ENCODE measurements at places on chromosomes 13 and 19.

GRCh38 chr19:3987619-3988371, 2.5 kb upstream of the EEF2 start:
- DNase-seq = peak; percentile 91

GRCh38 chr13:32008518-32009175, 22.9 kb upstream of the FRY start:
- no peak for DNase-seq

DNA sequence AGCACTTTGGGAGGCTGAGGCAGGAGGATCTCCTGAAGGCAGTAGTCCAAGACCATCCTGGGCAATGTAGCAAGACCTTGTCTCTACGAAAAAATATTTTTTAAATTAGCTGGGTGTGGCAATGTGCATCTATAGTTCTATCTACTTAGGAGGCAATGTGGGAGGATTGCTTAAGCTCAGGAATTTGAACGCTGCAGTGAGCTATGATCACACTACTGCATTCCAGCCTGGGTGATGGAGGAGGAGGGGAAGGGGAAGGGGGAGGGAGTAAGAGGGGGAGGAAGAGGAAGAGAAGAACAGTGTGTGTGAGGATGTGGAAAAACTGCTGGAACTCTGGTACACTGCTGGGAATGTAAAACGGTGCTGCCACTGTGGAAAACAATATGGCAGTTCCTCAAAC, 9.2 kb upstream of the CLIP3 start:
- no peak for DNase-seq

DNA sequence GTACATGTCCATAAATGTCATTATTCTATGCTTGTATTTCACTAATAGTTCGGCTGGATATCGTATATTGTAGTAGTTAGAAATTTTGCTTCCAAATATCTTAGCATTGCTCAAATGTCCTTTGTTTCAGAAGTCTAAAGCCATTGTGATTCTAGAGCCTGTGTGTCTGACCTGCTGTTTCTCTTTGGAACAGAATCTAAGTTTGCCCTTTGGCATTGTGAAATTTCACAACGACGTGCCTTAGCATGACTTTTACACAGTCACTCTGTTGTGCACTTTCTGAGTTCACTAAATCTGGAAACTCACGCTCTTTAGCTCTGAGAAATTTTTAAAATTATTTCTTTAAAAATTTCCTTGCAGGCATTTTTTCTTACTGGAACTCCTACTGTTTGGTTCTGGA, 152.2 kb downstream of the TBC1D4 start:
- DNase-seq = no peak

- DNase-seq = peak; percentile 94
These were observed 9.1 kb downstream of the LYL1 start for GRCh38 chr19:13093407-13094105.

DNA sequence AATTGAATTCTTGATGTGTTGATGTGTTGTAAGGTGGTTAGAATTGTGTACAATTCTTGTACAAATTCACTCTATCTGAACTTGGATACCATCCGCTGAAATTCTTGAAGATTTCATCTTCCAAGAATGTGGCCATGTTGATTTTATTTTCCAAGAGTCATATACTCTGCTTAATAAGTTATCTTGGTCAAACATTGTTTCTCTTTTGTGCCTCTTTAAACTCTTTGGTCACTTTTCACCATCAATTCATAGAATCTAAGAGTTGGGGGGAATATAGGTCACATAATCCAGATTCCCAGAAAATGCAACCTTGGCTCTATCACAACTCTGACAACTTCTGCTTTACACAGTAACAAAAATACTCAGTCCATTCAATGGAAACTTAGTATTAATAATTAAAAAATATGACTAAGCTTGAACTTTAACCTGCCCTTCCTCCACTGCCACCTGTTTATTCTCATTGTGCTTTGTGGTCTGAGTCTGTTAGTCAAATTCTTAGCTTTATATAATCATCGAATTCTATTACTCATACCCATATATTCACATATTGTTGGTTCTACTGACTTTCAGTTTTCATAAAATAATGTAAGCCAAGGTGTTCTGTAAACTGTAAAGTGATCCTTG, 373.2 kb downstream of the LMO7 start:
- no peak for DNase-seq

GRCh38 chr19:33668968-33669367, 47.2 kb downstream of the CHST8 start:
- no peak for DNase-seq

- peak; percentile 25 for DNase-seq
These were observed 12.4 kb upstream of the FBL start for GRCh38 chr19:39858541-39858940.

DNA sequence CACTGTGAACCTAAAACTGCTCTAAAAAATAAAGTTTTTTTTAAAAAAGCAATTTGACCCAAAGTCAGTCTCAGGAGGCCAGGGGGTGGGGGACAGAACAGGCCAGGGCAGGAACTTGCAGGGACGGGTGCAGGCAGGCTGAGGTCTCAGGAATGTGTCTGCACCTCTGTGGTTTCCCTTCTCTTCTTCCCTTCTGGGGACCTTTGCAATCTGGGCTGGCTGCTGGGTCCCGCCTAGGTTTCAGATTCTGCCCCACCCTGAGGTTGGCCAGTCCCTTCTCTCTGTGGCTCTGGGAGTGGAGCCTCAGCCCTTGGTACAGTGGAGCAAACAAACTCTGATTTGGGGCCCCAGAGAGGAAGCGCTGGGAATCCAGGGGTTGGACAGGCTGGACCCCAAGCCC, 5.3 kb upstream of the F2RL3 start:
- no peak for DNase-seq

- no peak for DNase-seq
These were observed at the start of gene OSCAR for GRCh38 chr19:54100561-54100960. Gene OSCAR, minus strand, starts transcription at chr19:54100803. Its CDS starts 11 bp downstream, at chr19:54100792.

- DNase-seq = peak; percentile 100
These were observed 652 bp upstream of the TPGS1 start for GRCh38 chr19:506404-507285.

GRCh38 chr13:106503730-106504453, 31.6 kb downstream of the EFNB2 start:
- DNase-seq = no peak

- peak; percentile 23 for DNase-seq
These were observed 2.5 kb upstream of the BCAT2 start for GRCh38 chr19:48813123-48813913.

- DNase-seq = no peak
These were observed 16.0 kb downstream of the GNA15 start for GRCh38 chr19:3151563-3152418.

GRCh38 chr13:28640861-28641599, 17.9 kb upstream of the POMP start:
- no peak for DNase-seq

- peak; percentile 88 for DNase-seq
These were observed 12.3 kb upstream of the CADM4 start for GRCh38 chr19:43651758-43652545.

DNA sequence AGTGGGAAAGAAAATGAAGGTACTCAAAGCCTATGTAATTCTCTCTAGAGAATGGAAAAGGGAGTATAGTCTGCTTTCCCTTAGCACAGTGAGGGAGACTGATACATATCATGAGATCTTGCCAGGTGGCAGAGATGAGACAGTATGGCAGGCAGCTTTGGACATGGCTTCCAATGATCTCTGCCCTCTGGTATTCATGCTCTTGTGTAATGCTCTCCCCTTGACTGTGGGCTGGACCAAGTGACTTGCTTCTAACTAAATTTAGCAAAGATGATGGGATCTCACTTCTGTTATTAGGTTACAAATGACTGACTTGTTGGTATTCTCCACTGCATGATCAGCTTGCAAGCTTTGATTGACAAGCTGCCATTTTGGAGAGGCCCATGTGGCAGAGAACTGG, 10.2 kb downstream of the ZNF132 start:
- no peak for DNase-seq

- no peak for DNase-seq
These were observed 1212.8 kb downstream of the DIAPH3 start for GRCh38 chr13:58950911-58951310.

GRCh38 chr19:13850910-13851733, 25.8 kb upstream of the NANOS3 start:
- peak; percentile 64 for DNase-seq

GRCh38 chr19:38162632-38163031, 61.4 kb downstream of the DPF1 start:
- no peak for DNase-seq

DNA sequence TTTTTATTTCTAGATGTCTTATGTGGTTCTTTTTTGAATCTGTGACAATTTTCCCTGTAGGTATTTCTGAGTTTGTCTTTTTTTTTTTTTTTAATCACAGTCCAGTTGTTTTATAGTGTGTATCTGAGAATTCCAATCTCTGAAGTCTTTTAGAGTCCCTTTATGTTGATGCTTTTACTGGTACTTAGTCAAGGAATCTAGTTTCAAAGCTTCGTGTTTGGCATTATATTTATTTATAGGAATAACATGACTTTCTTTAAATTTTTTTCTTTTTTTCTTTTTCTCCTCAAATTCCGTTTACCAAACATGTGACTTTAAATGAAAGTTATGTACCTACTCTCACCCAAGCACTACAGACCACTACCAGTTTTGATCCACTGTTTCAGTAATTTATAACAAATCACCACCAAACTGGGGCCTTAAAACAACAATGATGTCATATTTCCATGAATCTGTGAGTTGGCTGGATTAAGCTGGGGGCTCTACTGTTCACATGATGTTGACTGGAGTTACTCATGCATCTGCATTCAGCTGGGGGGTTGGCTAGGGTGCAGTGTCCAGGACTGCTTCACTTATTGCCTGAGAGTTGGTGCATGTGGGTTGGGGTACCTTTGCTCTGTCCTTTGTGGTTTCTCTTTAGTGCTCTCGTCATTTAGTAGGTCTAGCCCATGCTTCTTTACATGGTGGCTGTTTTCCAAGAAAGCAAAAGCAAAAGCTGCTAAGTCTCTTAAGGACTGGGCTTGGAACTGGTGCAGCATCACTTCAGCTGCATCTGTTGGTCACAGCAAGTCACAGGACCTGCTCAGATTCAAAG, 22.3 kb downstream of the KCTD4 start:
- no peak for DNase-seq

DNA sequence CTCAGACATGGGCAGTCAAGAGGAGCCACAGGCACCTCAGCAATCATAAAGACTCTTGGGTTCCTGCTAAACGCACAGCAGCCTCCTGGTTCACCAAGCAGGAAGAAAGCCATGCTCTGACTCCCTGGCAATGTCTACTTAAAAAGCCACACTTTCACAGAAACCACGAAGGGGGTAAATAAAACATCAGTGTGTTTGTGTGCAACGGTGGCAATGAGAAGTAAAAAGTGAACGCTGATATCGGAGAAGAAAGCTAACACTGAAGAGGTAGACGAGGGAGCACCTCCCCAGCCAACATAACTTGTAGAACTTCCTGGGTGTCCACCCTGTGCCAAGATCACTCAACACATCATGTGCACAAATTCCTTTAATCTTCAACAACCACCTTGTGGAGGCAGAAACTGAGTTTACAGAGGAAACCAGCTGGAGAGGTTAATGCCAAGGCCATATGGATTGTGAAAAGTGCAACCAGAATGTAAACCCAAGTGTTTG, 30.2 kb downstream of the HSPH1 start:
- peak; percentile 18 for DNase-seq

GRCh38 chr13:78198419-78198818, 279.8 kb upstream of the EDNRB start:
- no peak for DNase-seq

GRCh38 chr13:73480779-73481559, 422.2 kb downstream of the KLF5 start:
- DNase-seq = no peak

DNA sequence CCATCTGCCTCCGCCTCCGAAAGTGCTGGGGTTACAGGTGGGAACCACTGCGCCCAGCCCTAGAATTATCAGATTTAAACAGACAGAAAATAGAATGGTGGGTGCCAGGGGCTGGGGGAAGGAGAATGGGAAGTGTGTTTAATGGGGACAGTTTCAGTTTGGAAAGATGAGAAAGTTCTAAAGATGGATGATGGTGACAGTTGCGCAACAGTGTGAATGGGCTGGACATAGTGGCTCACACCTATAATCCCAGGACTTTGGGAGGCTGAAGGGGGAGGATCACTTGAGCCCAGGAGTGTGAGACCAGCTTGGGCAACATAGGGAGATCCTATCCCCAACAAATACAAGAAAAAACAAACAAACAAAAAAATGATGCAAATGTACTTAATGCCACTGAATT, 15.9 kb downstream of the KANK2 start:
- no peak for DNase-seq

DNA sequence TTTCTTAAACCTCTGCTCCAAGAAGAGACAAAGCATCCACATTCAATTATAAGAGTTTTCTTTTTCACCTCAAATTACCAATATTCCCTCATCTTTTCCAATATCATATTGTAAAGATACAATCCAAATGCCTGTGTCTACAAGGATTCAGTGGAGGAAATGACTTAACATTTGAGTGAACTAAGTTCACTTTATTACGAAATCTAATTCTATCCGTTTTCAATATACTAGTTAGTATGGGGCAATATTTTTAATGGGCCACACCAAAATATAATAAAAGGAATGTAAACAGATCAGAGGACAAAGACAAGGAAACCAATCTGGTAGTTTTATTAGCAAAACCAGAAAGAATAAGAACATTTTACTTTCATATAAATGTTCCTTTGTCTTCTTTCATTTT, 136.0 kb downstream of the DCLK1 start:
- no peak for DNase-seq

DNA sequence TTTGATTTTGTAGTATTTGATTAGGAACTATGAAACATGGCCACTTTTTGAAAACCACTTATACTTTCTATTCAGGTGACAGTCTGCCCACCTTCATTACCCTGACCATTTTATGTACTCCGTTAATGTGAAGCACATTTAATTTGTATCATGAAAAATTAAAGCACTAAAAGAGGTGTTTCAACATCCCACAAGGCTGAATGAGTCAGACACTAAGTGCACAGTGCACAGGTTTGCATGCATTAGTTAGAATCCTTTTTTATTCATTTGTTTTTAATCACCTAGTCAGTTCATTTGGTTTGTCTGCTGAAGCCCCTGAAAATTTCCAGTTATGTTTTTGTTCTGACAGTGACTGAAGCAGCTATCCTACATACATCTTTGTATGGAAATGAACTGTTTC, 271.0 kb downstream of the SLITRK5 start:
- no peak for DNase-seq

- DNase-seq = no peak
These were observed 38.7 kb downstream of the CCNE1 start for GRCh38 chr19:29850482-29850881.

DNA sequence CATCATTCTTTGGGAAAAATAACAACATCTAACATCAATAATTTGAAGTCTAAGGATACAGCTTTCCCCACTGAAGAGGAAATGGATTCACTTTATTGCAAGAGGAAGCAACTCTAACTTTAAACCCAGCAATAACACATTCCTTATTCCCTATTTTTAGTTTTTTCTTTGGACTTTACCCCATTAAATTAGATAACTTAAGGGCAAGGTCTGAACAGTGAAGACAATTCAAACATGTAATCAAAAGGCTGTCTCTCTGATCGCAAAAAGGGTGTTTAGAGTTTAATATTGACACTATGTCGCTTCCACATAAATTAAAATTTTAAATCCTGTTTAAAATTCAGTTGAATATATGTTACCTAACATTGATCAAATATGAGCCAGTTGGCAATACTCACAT, 10.1 kb downstream of the EDNRB start:
- no peak for DNase-seq

All from hematopoietic multipotent progenitor cell treated with erythropoietin and hydrocortisone succinate and interleukin-3 and kit ligand, for 8 days (in vitro differentiated cells).